ENCODE measurements at places on chromosomes 11 and 22.

DNA sequence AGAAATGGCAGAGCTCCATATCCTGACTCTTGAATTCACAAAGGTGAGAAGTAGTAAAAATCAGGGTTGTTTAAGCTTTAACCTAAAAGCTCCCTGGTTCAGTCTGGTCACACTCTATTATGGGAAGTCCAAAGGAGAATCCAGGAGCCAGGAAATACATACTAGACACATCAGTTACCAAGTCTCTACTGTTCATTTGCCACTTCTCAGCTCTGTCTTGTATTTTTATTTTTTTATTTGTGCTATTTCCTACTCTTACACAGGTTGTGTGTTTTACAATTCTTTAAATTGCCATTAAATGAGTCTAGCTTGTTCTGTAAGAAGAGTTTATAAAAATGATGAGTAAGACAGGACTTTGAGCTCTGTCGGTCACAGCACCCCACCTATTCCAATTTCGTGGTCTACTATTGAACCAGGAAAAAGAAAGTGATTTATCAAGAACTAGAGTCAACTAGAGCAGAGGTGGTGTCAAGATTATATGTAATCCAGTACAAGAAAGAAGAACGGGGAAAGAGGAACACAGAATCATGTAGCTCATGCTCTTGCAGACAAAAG lies 9.7 kb downstream of the MS4A12 start:
- DNase-seq = no peak

DNA sequence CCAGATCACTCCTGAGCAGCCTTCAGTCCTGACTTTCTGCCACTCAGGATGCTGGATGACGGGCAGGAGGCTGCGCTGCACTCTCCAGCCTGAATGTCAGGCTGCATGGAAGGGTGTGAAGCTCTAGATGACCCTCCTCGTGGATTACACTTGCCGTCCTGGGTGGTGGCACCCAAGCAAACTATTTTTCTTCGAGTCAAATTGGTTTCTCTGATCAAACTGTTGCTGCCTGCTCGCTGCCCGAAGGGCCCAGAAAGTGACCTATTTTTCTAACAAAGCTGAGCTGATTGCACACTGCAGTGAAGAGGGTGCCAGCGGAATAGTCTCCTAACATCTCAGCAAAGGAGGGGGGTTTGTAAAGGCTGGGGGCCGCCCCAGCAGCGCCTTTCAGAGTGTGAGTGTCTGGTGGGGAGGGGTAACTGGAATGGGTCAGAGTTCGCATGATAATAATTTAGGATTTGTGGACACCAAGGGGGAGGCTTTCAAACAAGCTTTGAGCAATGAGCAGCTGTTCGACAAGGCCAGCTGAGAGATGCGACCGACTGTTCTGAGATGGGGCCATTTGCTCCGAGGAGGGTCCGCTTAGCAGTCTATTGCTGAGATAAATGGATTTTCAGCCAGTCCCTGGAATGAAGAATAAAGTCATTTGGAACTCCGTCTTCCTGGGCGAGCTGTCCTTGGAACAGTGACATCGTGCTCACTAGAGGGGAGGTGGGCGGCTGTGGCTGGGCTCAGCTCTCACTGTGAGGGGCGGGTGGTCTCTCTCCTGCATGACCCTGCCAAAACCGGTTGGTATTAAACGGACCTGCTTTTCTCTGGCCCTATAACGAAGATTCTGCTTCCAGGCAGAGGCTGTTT lies 537.6 kb downstream of the BRD1 start:
- no peak for DNase-seq

DNA sequence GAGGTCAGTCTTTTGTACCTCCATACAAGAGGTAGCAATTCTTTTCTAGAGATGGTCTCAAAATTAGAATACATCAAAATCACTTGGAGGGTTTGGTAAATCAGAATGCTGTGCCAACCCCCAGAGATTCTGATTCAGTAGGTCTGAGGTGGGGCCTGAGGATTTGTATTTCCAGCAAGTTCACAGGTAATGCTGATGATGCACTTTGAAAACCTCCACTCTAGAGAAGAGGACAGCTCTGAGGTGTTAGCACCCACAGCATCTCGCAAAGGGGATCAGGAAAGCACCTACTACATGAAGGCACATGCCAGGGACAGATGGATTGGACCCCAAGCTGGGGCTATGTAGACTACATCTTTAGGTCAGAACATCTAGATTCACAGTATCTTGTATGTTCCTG lies 7.2 kb downstream of the KCTD14 start:
- no peak for DNase-seq

DNA sequence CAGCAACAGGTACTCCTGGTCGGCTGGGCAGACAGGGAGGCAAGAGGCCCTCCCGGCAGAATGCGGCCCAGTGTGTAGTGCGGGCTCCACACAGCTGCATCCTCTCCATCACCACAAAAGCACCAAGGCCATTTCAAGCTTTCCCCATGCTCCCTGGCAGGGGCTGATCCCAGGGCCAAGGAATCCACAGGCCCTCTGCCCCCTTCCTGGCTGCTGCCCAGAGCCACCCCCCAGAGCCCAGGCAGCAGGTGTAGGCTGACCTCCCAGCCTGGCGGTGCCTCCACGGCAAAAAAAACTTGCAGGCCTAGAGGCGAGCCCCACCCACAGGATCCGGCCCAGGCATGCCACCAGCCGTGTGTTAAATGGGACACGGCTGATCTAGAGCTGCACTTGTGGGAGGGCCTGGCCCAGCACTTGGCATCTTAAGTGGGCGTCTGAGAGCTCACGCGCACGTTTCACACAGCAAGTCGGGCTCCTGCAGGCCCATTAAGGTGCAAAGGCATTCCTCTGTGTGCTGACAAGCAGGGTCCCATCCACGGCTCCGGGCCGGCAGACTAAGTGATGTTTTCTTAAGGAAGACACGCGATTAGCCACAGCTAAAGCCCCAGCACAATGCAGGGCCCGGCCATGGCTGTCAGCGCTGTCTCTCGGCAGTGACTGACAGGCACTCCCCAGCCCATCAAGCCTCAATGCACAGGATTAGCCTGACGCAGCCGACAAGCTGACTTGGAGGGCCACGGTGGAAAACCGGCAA lies 19.8 kb upstream of the GNB1L start:
- DNase-seq = no peak

GRCh38 chr11:26994631-26995095 lies 751 bp downstream of the FIBIN start:
- DNase-seq = no peak

- no peak for DNase-seq
Observed at GRCh38 chr11:116832350-116833290, 2.9 kb downstream of the APOC3 start.

DNA sequence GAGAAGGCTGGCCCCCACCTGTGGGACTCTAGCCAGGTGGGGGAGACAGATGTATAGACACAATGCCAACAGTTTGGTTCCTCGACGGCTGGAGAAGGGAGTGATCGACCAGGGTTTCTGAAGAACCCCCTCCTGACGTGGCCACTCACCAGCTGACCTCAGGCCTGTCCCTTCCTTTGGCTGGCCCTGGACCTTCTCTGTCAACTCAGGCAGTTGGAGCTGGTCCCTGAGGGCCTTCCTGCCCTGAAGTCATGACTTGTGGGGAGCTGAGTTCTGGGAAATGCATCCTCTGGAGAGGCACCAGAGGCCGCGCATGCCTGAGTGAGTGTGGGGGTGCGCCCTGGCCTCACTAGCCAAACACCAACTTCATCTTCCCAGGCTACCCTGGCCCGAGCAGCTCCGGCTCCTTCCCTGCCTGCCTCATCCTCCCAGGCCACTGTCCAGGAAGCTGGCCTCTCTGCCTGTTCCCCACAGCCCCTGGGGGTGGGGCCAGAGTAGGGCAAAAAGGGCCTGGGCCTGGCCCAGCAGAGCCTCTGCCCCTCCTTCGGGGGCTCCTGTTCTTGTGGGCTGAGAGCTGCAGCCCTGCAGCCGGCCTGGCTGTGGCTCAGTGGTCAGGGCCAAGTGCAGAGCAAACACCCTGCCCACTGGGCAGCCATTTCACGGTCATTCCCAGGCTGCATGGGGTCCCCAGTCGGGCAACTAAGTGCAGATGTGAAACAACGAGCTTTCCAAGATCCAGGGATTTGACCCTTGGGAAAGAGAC lies 23.6 kb downstream of the TXN2 start:
- peak; percentile 91 for DNase-seq

DNA sequence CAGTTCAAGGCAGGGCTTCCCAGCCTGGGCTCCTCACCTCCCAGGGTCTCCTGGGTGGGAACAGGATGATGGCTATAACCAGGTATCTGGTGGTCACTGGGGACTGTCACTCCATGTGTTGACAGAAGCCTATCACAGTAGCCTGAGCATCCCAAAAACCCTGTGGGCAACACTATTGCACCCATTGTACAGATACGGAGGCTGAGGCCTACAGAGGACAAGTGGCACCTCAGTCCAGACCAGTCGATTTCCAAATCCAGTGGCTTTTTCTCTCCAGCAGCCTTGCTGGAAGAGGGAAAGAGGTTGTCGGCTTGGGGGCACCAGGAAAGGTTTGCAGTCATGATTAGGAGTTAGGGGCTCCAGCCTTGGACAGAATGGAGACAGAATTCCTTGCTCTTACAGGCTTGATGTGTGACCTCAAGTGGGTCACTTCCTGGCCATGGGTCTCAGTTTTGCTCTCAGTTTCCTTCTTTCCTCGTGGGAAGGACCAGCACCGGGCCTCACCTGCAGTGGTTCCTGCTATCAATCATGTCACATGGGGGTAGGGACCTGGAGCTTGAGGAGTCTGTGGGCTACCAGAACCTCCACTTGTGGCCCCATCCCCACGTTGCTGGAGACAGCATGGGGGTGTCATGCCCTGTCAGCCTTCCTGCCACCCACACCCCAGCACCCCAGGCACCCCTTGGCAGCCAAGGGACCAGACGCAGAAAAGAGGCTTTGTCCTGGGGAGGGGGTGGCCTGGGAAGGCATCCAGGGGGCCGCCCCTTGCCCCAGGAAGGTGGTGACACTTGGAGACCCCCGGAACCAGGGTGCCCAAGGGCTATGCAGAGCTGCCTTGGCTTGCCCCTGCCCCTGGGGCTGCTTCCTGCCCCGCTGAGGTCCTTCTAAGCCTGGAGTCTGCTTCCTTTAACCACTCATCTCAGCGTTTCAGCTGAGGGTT lies 2.1 kb downstream of the EMID1 start:
- DNase-seq = no peak

GRCh38 chr11:119602745-119603373 lies 126.1 kb downstream of the NECTIN1 start:
- DNase-seq = no peak

GRCh38 chr11:17744151-17744940 lies 9.8 kb downstream of the KCNC1 start:
- no peak for DNase-seq

DNA sequence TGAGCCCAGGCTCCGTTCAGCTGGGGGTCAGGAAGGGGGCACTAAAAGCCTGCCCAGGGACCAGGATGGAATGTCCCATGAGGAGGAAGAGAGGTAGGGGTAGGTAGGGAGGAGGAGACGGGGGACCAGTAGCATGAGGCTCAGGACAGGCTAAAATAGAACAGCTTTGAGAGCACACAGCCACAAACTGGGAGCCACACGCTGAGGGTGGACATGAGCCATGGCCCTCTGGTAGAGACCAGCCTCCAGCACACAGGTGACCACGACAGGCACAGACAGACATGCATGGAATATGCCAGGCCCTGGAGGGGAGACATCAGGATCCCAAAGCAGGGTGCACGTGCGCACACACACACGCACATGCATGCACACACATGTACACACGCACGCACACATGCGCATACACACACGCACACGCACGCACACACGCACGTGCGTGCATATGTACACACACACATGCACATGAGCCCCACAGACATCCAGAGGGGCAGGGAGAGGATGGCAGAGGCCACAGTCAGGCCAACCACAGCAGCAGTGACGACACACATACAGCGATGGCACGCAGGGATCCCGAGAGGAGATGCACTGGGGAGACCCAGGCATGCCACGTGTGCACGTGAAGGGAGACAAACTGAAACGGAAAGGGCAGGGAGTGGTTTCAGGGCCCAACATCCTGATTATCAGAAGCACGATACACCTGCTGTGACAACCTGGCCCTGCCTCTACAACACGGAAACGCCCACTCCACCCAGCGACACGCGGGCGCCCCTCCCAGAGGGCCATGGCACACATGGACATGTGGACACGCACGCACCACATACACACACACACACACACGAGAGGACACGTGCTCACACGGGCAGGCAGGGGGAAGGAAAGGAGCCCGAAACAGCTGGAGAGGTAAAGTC lies 25.7 kb downstream of the LRRC10B start:
- no peak for DNase-seq

GRCh38 chr22:44362249-44363012 lies 49.7 kb upstream of the SHISAL1 start:
- peak; percentile 34 for DNase-seq

- no peak for DNase-seq
Observed at GRCh38 chr11:66976028-66976467, 944 bp downstream of the C11orf86 start.

GRCh38 chr11:74673693-74674360 lies 57.4 kb downstream of the CHRDL2 start:
- DNase-seq = no peak

- no peak for DNase-seq
Observed at GRCh38 chr11:58530236-58530635, 22.3 kb upstream of the OR5B21 start.

DNA sequence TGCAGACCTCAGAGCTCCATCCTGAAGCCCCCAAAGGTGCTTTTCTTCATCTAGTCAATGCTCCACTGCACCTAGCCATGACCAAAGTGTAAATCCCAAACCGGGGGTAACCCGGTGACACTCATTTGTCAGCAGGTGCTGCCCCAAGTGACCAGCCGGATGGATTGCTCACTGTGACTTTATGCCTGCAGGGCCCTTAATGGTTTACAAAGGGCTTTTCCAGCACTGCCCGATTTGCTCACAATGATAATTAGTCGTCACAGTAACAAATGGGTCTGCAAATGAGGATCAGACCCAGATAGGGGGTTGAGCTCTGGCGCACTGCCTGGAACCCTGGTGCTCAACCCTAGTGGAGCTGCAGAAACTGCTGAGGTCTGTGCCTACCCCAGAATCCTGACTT lies 45.7 kb upstream of the CD5 start:
- DNase-seq = no peak

GRCh38 chr11:105838668-105839384 lies 183.2 kb downstream of the MSANTD4 start:
- DNase-seq = no peak

DNA sequence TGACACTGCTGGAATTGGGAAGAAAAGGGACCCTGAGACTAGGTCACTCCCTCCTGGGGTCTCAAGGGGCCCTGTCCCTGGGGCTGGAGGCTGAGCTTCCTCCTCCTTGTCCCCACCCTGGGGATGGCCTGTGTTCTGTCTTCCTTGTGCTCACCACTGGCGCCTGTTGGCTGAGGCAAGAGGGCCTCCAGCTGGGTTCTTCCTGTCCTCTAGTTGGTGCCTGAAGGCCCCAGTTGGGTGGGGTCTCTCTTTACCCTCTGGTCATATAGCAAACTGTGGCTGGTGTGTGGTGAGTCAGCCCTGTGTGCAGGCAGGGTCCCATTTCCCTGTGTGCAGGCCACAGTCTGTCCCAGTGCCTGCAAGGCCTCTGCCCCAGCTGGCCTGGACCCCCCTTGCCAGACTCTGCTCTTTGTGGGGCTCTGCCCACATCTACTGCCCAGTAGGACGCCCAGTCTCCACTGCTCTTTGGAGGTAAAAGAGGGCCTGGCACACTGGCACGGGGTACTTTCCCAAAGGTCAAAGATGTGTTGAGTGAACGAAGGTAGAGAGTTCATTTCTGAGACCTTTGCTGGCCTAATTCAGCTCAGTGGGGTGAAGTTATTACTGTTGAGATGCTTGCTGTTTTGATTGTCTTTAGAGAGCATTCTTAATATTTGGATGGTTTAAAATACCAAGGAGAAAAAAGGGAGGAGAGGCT lies 55.1 kb upstream of the CLDN5 start:
- no peak for DNase-seq

GRCh38 chr22:44918166-44918924 lies 91.5 kb downstream of the PHF21B start:
- no peak for DNase-seq
